T-helper 2 cell treated with Interferon-gamma antibody and Interleukin-4, amounts not matched to agents 5 μg/mL and 100 μg/mL, for 36 hours (primary cell): ENCODE measurements at places on chromosomes 2 and 18.

GRCh38 chr2:181798022-181798421 lies 93.5 kb upstream of the ITPRID2 start:
- DNase-seq = no peak
- H3K4me3 ChIP-seq = no peak overlapping the region
- H3K36me3 ChIP-seq = peaks cover 2% of the 10 kb centered on the region
- H3K27me3 ChIP-seq = peaks cover 20% of the 10 kb centered on the region
- peaks cover 9% of the 10 kb centered on the region for H3K4me1 ChIP-seq
- no peak overlapping the region for H3K27ac ChIP-seq

DNA sequence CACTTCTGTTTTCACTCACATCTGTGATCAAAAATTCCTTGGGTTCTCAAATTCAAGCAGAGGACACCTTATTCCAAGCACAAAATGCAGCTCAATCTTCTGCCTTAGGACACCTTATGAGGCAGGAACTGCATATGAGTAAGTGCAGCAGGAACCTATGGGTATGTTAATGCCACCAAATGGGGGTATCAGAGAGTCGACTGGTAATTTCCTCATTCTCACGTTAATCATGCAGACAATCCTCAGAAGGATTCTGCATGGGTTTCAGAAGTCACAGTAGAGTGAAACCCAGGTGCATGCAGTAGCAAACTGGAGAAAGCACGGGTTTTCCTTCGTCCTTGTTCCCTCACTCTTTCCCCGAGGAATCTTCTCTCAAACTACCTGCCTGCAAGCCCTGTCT lies 452.8 kb downstream of the CBLN2 start:
- no peak overlapping the region for H3K4me3 ChIP-seq
- H3K27me3 ChIP-seq = no peaks in the 10 kb centered on the region
- no peaks in the 10 kb centered on the region for H3K36me3 ChIP-seq
- no peak overlapping the region for H3K27ac ChIP-seq

- H3K27ac ChIP-seq = no peak overlapping the region
- no peaks in the 10 kb centered on the region for H3K27me3 ChIP-seq
- H3K4me1 ChIP-seq = peaks cover 30% of the 10 kb centered on the region
- H3K4me3 ChIP-seq = no peak overlapping the region
- H3K36me3 ChIP-seq = peaks cover 35% of the 10 kb centered on the region
These were observed 35.4 kb downstream of the DGKD start for GRCh38 chr2:233389601-233390125.

GRCh38 chr2:127072970-127073369 lies 34.0 kb downstream of the BIN1 start:
- peaks cover 10% of the 10 kb centered on the region for H3K4me1 ChIP-seq
- H3K27ac ChIP-seq = no peak overlapping the region
- no peaks in the 10 kb centered on the region for H3K27me3 ChIP-seq
- no peak overlapping the region for H3K4me3 ChIP-seq
- H3K36me3 ChIP-seq = peaks cover 35% of the 10 kb centered on the region

DNA sequence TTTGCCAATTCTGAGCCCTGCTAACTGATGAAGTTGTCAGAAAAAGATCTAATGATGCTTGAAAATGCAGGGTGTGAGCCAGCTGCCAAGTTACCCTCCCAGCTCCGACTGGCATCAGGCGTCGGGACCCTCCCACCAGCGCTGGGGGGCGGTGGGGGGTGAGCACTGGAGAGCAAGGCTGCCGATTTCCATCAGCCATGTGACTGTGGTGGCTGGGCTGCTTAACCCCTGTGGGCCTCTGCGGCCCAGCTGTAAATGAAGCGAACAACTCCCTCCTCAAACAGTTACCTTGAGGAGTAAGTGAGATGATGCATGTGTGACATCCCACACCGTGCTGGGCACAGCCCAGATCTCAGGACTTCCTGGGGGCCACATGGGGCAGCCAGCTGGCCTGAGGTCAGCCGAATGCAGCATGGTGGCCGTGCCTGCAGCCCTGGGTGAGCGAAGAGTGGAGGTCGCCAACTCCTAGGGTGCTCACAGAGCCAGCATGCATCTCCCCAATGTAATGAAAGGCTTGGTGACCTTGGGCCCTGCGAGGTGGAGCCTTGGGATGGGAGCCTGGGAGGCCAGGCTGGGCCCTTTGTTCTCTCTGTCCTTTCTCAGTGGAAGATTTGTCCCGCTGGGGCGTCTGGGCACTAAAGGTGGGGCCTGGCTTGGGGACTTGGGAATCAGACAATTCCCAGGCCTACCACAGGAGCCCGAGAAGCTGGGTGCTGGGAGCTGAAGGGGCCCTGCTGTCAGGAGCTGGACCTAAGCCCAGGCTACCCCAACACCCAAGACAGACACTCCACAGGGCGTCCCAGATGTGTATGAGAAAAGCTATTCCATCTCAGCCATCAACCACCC lies 25.1 kb downstream of the CIB4 start:
- peaks cover 20% of the 10 kb centered on the region for H3K27me3 ChIP-seq
- no peak for DNase-seq
- H3K36me3 ChIP-seq = no peaks in the 10 kb centered on the region
- no peak overlapping the region for H3K4me3 ChIP-seq
- no peak overlapping the region for H3K27ac ChIP-seq
- H3K4me1 ChIP-seq = no peaks in the 10 kb centered on the region

- peaks cover 3% of the 10 kb centered on the region for H3K36me3 ChIP-seq
- no peak for DNase-seq
- H3K4me1 ChIP-seq = no peaks in the 10 kb centered on the region
- H3K27ac ChIP-seq = no peak overlapping the region
- H3K27me3 ChIP-seq = no peaks in the 10 kb centered on the region
These were observed 301.6 kb downstream of the SLC8A1 start for GRCh38 chr2:40150266-40150665.

DNA sequence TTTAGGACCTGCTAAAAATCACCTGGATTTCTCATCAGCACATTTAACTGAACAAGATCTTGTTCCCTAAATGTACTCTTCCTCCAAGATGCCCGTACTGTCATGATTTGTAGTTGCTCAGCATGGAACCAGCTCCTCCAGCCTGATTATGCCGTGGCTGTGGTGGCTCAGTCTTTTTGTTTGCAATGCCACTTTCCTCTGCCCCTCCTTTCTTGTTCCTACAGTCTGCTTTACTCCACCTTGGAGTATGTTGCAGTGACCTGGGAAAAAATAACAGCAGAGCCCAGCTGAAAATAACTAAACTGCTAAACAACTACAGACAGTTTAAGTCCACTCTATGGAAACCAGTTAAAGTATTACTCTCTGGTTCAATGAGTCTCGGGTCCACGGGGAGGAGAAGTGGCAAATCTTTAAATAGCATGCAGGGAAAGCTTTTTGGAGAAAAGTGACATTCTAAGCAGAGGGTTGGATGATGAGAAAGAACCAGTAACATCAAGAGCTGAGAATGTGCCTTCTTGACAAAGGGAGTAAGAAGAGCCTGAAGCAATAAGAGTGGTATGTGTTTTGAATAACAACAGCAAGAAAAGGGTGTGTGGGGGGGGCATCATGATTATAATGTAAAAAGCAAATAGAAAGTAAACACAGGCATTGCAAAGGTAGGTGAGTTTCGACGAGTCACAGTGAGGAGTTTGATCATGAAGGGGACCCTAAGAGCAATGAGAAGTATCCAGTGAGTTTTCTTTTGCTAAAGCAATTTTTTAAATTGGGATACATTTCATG lies 225.7 kb downstream of the TMX3 start:
- H3K4me3 ChIP-seq = no peak overlapping the region
- H3K27me3 ChIP-seq = no peaks in the 10 kb centered on the region
- no peak for DNase-seq
- H3K4me1 ChIP-seq = no peaks in the 10 kb centered on the region
- no peaks in the 10 kb centered on the region for H3K36me3 ChIP-seq
- H3K27ac ChIP-seq = no peak overlapping the region

DNA sequence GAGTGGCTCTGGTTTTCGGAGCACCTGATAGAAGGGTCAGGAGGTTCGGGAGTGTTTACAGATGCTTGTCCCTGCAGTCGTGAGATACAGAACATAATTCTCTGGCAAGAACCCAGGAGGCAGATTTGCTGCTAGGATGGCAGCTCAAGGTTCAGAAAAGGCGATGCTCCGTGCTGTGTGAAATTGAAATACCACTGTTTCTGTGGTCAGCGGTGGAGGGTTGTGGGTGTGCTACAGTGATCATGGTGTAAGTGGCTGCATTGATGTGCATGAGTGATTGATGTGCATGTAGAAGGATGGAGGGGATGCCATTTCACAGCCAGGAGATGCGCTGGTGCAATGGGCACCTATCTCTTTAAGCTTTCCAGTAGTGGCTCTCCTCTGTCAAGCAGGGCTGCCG lies 322.1 kb downstream of the GALR1 start:
- H3K27ac ChIP-seq = no peak overlapping the region
- H3K27me3 ChIP-seq = no peaks in the 10 kb centered on the region
- no peak overlapping the region for H3K4me3 ChIP-seq
- no peaks in the 10 kb centered on the region for H3K36me3 ChIP-seq
- H3K4me1 ChIP-seq = no peaks in the 10 kb centered on the region

DNA sequence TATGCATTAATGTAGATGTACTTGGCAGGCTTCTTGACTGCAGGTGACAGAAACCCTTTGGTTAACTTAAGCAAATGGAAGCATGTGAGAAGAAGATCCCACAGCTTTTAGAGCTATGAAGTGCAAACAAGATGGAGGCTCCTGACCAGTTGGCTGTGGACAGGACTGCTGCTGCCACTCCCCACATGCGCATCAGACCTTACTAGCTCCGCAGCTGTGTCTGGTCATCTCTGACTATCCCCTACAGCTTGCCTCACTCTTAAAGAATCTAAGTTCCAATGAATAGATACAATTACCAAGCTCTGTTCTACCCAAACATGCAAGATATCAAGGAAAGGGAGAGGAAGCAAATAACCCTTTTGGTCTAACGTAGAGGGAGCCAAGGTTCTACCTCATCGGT lies 587.6 kb downstream of the DSC3 start:
- no peaks in the 10 kb centered on the region for H3K4me1 ChIP-seq
- no peak for DNase-seq
- no peak overlapping the region for H3K27ac ChIP-seq
- H3K27me3 ChIP-seq = no peaks in the 10 kb centered on the region
- H3K36me3 ChIP-seq = no peaks in the 10 kb centered on the region
- no peak overlapping the region for H3K4me3 ChIP-seq

GRCh38 chr2:19787134-19787533 lies 114.6 kb downstream of the TTC32 start:
- DNase-seq = no peak
- no peaks in the 10 kb centered on the region for H3K27me3 ChIP-seq
- H3K36me3 ChIP-seq = no peaks in the 10 kb centered on the region
- no peaks in the 10 kb centered on the region for H3K4me1 ChIP-seq

DNA sequence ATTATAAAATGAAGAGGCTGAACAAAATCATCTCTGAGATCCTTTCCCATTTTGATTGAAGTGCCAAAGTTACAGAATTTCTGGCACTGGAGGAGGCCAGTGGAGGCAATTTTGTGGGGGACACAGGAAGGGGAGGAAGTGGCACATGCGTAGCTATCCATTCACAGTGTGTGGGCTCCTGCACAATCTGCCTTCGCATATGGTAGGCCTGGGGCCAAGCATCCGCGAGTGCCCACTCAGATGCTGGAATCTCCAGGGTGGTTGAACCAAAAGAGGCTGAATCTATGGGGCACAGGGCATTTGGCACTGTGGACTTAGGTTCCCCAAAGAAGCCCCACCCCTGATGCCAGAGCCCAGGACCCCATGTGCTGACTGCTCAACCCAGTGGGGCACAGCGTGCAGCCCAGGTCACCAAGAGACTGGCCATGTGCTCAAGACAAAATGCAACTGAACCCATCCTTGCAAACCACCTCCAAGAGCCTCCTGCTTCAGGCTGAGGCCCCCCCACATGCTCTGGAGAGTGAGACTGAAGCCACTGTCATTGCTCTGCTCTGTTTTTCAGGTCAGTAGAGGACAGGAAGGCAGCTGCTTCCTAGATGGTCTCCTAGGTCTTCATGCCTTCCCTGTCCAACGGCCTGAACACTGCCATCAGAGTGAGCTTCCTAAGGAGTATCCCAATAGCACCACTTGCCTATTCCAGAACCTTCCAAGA lies 28.5 kb downstream of the ST8SIA5 start:
- no peak overlapping the region for H3K27ac ChIP-seq
- no peak for DNase-seq
- no peaks in the 10 kb centered on the region for H3K27me3 ChIP-seq
- H3K36me3 ChIP-seq = no peaks in the 10 kb centered on the region
- H3K4me3 ChIP-seq = no peak overlapping the region
- H3K4me1 ChIP-seq = no peaks in the 10 kb centered on the region

- peaks cover 6% of the 10 kb centered on the region for H3K27me3 ChIP-seq
- no peak overlapping the region for H3K27ac ChIP-seq
- H3K4me1 ChIP-seq = no peaks in the 10 kb centered on the region
- DNase-seq = no peak
- no peaks in the 10 kb centered on the region for H3K36me3 ChIP-seq
- H3K4me3 ChIP-seq = no peak overlapping the region
These were observed 37.5 kb upstream of the ZNF385B start for GRCh38 chr2:179898873-179899272.

- H3K4me3 ChIP-seq = no peak overlapping the region
- H3K36me3 ChIP-seq = no peaks in the 10 kb centered on the region
- H3K27ac ChIP-seq = no peak overlapping the region
- H3K27me3 ChIP-seq = peaks cover under 1% of the 10 kb centered on the region
- DNase-seq = no peak
- H3K4me1 ChIP-seq = no peaks in the 10 kb centered on the region
These were observed 151.9 kb downstream of the FHOD3 start for GRCh38 chr18:36449451-36449850.

- peak overlapping the region; percentile 86 for H3K4me3 ChIP-seq
- peak overlapping the region; percentile 98 for H3K27ac ChIP-seq
- no peaks in the 10 kb centered on the region for H3K27me3 ChIP-seq
- H3K4me1 ChIP-seq = peaks cover 44% of the 10 kb centered on the region
- H3K36me3 ChIP-seq = peaks cover 26% of the 10 kb centered on the region
These were observed 609 bp downstream of the TPGS2 start for GRCh38 chr18:36828157-36828629.

- no peaks in the 10 kb centered on the region for H3K36me3 ChIP-seq
- no peak overlapping the region for H3K4me3 ChIP-seq
- no peaks in the 10 kb centered on the region for H3K4me1 ChIP-seq
- H3K27me3 ChIP-seq = no peaks in the 10 kb centered on the region
These were observed 71.5 kb upstream of the HDAC4 start for GRCh38 chr2:239472235-239472775.

DNA sequence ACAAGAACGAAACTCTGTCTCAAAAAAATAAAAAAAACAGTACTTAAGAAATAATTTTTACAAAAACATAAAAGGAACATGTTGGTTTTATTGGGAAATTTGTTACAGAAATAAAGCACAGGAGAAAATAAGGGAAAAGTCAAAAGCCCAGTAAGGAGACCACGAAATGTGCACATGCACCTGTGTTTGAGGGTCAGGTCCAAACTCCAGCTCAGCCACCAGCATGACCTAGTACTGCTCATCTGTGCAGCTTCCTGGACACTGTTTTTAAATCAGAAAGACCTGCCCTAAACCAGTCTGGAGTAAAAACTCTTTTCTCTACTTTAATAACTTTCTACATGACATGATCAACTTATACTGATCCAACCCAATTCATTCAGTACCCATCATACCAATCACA lies 21.2 kb downstream of the RNF149 start:
- peaks cover 10% of the 10 kb centered on the region for H3K4me1 ChIP-seq
- no peak for DNase-seq
- peaks cover 63% of the 10 kb centered on the region for H3K36me3 ChIP-seq
- no peaks in the 10 kb centered on the region for H3K27me3 ChIP-seq
